ENCODE measurements at places on chromosomes 3 and 15.

DNA sequence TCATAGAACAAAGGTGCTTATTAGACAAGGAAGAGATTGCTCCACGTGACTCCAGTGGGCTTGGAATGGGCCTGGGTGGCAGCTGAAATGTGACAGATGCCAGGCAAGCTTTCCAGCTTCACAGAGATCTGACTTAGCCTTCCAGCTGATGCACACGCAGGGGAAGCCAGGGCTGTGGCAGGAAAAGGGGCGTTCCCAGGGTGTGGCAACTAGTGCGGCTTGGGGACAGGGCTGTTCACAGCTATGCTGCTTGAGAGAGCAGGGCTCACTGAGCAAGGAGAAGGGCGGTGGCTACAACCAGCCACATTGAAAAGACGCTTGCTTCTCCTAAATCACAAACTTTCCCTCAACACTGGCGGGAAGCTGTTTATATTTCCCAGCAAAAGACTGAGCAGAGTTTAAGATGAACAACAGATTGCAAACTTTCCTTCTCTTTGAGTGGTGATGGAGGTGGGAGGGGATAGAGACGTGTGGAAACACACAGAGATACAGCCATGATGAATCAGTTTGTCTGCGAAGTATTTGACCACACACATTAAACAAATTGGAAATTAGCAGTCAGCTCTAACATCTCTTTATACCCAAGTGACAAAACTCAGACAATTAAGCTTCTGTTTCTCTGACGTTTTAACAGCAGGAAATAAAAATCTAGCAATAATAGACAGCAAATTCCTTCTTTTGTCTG, 127.5 kb downstream of the BDH1 start:
- DNase-seq: no peak

DNA sequence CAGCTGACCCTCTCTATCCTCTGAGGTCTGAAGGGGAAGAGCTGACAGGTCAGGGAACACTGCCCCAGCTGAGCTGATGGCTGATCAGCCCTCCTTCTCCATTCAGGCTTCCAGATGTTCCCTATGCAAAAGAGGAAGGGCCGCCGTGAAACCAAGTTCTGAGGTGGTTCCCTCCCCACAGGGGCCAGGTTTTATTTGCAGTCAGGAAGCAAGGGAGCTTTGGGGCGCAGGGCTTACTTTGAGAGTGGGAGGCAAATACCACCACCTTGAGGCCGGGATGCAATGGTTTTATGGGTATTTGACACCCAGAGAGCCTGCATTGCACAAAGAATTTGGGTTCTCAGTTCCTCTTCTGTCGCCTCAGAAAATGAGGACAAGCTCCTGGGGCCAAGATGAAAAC, 186.9 kb downstream of the ARRDC4 start:
- no peak for DNase-seq

- DNase-seq: no peak
Measured at GRCh38 chr3:34183611-34184340, 385.3 kb downstream of the PDCD6IP start.

DNA sequence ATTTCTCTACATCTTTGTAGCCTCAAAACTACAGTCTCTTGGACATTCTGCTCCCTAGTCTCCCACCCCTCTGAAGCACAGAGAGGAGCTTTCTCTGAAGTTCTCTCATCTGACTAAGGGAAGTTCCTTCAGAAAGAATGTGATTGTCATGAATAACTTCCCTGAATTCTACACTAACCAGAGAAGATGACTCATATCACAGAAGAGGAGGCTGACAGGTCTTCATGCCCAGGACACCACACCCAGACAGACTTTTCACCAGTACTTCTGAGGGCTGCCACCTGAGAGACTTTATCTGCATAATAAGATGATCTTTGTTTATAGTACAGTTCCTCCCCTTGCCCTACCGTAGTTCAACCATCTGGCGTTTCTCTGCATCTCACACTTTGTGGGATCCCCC, 52.8 kb downstream of the CDIN1 start:
- no peak for DNase-seq

- no peak for DNase-seq
Measured at GRCh38 chr3:48470286-48470685, 23.7 kb downstream of the ATRIP start.

DNA sequence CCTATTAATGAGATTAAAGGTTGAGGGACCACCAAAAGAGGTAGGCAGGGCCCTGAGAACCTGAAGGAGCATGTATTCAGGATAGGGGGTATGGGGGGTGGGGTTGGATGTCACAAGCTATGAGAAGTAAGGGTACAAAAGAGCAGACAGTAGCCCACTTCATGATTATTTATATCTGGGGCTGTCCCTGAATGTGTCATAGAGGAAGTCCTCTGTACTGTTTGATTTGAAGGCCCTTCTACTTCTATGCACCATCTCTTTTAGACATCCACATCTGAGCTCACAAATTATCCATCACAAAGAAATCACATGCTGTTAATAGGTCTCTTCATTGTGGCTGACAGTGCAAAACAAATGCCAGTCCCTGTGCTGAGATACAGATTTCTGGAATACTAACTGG, 68.6 kb downstream of the FHIT start:
- DNase-seq: no peak

GRCh38 chr3:120481081-120481480, 30.3 kb upstream of the FSTL1 start:
- DNase-seq: no peak

GRCh38 chr15:52362497-52362896, 66.9 kb upstream of the MYO5C start:
- no peak for DNase-seq

DNA sequence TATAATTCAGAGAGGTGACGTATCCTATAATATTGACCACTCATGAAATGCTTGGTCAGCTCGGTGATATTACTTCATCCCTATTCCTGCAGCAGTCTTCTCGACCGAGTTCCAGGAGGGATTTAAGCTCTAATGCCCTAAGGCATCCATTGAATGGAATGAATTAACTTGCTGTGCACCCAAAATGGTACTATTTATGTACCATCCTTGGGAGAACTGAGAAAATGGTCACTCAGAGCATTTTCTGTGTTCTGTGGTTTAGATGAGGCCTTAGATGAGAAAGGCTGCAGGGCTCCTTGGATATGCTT, 638 bp downstream of the BLOC1S6 start:
- DNase-seq: no peak

GRCh38 chr3:41328926-41329325, 129.6 kb downstream of the CTNNB1 start:
- DNase-seq: no peak

GRCh38 chr3:177196456-177197040, 734 bp downstream of the TBL1XR1 start:
- peak; percentile 70 for DNase-seq

Measured in brain (organoid and tissue), 16 donors.